Progenitor cell of endocrine pancreas (in vitro differentiated cells): ENCODE measurements at places on chromosomes 16 and 17. TPM values are rescaled to one million over a fixed set of nuclear protein-coding genes. Genes with fewer than 3 reads are reported as not detected.

MRPL27 gene
- total RNA-seq = 59.1 and 59.6 TPM in 2 replicates

DNA sequence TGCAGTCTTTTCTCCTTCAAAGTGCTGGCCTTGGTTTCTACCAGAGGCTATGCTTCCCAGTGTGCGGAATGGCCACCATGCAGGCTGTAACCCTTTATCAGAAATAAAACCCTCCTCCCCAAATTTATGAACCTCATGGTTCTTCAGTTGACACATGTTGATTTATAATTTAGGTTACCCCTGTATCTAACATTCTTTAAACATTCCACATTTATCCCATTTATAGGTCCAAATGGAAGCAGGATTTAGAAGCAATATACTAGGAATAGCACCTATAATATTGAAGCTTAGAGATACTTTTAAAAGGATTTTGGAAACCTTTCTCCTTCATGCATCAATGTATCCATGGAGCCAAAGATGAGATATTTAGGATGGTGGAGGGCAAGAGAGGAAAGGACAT is 438.8 kb upstream of the C16orf82 start:
- DNase-seq = no peak

DNA sequence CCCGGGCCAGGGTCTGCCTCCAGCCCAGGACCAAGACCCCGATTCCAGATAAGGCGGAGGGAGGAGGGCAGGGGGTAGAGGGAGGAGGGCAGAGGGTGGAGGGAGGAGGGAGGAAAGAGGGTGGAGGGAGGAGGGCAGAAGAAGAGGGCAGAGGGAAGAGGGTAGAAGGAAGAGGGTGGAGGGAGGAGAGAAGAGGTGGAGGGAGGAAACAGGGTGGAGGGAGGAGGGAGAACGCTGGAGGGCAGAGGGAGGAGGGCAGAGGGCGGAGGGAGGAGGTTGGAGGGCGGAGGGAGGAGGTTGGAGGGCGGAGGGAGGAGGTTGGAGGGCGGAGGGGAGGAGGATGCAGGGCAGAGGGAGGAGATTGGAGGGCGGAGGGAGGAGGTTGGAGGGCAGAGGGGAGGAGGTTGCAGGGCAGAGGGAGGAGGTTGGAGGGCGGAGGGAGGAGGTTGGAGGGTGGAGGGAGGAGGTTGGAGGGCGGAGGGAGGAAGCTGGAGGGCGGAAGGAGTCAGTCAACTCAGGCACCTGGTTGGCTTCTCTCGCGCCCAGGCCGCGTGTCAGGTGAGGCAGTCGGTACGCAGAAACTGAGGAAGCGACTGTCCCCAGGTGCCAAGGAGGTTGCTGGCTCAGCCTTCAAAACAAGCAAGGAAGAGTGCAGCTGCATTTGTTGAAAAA is 65.2 kb downstream of the KLHDC4 start:
- no peak for DNase-seq

- peak; percentile 66 for DNase-seq
These were observed at the start of gene CACNB1 for GRCh38 chr17:39197380-39198185. Gene CACNB1 (minus strand): TSS chr17:39197669. CDS start chr17:39197495, 174 bp downstream.

ANKRD40CL gene
- not detected in 2 replicates for total RNA-seq

DNA sequence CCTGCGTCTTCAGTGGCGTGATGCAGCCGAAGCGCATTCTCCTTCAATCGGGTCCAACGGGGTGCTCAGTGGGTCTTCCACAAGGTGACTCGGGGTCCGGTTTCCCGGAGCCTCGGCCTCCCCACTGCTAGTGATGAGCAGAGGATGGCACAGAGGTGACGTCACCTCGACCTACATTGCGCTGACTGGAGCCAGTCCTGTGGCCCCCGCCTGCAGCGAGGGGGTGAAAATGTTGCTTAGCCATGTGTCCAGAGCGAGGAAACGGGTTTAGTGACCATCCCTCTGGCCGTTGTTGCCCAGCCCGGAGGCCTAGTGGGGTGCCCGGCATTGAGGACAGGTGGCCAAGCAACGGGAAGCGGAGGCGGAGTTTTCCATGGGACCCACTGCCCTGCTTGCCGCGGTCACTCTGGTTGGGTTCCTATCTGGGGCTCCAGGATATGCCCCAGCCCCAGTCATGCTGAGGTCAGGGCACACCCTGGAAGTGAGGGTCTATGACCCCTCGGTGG is 190.6 kb upstream of the CIBAR2 start:
- no peak for DNase-seq

DNA sequence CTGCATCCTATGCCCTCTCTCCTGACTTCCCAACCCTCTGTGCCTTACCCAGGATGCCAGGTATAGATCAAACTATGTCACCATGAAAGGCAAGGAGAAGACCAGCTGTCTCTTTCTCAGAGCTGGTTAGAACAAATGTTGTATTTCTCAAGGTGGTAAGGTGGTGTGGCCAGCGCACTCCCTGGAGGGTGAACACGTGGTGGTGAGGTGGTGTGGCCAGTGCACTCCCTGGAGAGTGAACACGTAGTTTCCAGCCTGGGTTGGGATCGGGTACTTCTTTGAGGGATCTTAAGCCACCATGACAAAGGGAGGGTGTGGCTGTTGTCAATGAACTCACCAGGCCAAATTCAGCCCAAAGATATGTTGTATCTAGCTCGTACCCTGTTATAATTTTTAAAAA is 26.8 kb downstream of the KATNIP start:
- DNase-seq = no peak
